GM23248 (cell line): ENCODE measurements at places on chromosomes 13 and 19. TPM values are rescaled to one million over a fixed set of nuclear protein-coding genes. Genes with fewer than 3 reads are reported as not detected.

GRCh38 chr13:23488442-23488841, 54.9 kb upstream of the SACS start:
- no peak overlapping the region for H3K4me3 ChIP-seq
- no peaks in the 10 kb centered on the region for H3K4me1 ChIP-seq
- H3K27me3 ChIP-seq, result no peaks in the 10 kb centered on the region
- peak; percentile 32 for DNase-seq

GRCh38 chr13:27600711-27601110, 19.6 kb downstream of the LNX2 start:
- no peak for DNase-seq
- H3K27me3 ChIP-seq, result no peaks in the 10 kb centered on the region
- no peaks in the 10 kb centered on the region for H3K36me3 ChIP-seq
- H3K27ac ChIP-seq, result no peak overlapping the region
- H3K4me3 ChIP-seq, result no peak overlapping the region

- H3K4me3 ChIP-seq, result peak overlapping the region; percentile 52
- DNase-seq, result peak; percentile 82
- no peaks in the 10 kb centered on the region for H3K36me3 ChIP-seq
- H3K27me3 ChIP-seq, result no peaks in the 10 kb centered on the region
- peak overlapping the region; percentile 100 for H3K27ac ChIP-seq
- H3K4me1 ChIP-seq, result peaks cover 52% of the 10 kb centered on the region
Measured at GRCh38 chr19:18417250-18418028, 1.8 kb upstream of the SSBP4 start.

DNA sequence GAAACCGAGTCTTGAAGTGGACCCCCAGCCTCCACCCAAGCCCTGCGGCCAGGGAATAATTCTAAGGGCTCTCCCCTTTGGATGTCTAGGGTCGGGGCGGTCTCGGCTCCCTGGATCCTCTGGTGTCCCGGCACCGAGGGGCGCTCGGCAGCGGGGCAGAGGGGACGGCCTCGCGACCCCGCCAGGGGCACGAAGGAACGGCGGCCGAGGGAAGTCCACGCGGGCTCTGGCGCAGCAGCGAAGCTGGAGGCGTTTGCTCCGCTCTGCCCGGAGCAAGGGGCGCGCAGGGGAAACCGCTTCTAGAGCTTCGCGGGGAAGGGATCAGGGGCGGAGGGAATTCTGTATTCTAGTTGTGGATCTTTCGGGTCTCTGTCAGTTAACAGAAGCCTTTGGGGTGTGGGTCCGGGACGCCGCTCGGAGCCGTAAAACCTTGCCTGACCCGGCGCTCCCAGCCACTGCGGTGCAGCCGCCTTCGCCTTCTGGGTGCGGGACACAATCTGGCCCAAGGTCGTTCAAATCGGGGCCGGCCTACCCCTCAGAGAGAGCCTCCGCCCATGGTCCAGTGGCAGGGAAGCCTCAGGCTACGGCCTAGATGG, 118.2 kb downstream of the KCNRG start:
- no peak overlapping the region for H3K27ac ChIP-seq
- H3K4me1 ChIP-seq, result peaks cover 7% of the 10 kb centered on the region; the same call in 1 of the 2 replicates
- H3K4me3 ChIP-seq, result no peak overlapping the region
- H3K27me3 ChIP-seq, result no peaks in the 10 kb centered on the region
- DNase-seq, result no peak

The ATP7B gene
- 0.32 and 1.5 TPM in 2 replicates for total RNA-seq

The PTH2 gene
- not detected in 2 replicates for total RNA-seq

The ZNF616 gene
- total RNA-seq, result 5.8 and 12.3 TPM in 2 replicates
